ENCODE measurements at places on chromosomes 16 and 17.

- no peak for DNase-seq
Measured at GRCh38 chr16:65658349-65658748, 536.5 kb upstream of the CDH11 start.

GRCh38 chr17:39566094-39566850 lies 41.4 kb downstream of the NEUROD2 start:
- DNase-seq = no peak

DNA sequence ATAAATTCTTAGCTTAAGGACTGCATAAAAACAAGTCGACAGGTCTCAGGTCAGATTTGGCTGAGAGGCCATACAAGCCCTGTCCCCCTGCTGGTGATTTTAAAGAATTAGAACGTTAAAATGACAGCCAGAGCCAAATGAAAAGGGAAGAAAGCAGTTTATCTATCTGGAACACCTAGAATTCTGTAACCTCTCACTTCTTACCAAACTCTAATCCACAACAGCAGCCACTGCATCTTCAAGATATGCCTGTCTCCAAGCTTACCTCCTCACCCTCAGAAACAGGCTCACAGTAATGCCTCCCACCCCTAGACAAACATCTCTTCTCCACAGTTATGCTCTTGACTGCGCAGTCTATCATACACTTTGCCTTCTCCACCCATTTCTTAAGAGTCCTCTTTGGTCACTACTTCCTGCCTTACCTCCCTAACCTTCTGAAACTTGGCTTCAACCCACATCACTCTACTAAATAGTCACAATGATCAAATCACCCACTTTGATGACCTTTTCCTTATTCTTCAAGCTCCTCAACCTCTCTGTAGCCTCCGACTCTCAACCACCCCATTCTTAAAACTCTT lies 14.2 kb downstream of the ANKFY1 start:
- no peak for DNase-seq

DNA sequence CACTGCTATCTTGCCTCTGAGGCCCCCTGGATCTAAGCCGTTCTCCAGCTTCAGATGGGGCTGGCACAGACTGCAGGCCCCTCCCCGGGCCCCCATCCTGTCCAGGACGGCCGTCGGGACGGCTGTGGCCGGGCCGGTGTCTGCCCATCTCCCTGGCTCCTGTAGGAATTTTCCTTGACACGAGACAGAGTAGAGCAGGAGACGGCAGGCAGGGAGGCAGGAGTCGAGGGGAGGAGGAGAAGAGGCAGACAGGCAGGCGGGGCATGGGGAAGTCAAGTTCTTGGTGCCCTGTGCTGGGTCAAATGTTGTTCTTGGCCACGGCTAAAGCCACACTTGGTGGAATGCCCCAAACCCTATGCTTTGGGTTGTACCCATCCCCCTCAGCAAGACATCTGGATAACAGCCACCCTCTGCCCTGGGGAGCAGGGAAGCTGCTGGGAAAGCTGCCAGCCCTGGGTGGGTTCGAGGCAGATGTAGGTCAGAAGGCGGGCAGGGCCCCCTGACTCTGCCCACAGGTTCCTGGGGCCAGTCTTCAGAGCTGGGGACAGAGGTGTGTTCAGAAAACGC lies 4.0 kb downstream of the C1QTNF1 start:
- no peak for DNase-seq

DNA sequence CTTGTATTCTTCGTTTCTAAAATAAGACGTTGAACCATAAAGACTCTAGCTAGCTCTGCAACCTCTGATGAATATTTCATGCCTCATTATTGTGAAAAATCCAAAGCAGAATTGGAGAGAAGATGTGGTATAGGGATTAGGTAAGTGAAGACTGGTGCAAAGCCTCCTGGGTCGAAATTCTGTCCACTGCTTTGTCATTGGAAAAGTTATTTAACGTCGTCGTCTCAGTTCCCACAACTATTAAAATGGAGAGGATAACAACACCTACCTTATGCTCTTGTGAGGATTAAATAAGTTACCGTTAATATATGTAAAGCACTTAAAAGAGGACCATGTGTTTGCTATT lies 1.4 kb upstream of the PRPSAP2 start:
- no peak for DNase-seq

DNA sequence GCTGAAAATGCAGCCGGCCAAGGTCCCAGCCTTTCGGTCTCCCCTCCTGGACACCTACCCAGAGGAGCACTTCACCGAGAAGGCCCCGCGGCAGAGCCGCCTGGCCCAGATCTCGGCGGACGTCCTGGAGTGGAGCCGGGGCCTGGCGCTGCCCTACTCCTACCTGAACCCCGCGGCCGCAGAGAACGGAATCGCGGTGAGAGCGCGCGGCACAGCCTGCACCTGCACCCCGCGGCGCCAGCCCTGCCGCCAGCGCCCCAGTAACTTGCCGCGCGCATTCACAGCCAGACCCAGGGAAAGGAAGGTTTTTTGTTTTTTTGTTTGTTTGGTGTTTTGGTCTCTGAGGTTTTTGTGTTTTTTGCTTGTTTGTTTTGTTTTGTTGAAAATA lies 15.2 kb downstream of the ALOX12B start:
- no peak for DNase-seq

DNA sequence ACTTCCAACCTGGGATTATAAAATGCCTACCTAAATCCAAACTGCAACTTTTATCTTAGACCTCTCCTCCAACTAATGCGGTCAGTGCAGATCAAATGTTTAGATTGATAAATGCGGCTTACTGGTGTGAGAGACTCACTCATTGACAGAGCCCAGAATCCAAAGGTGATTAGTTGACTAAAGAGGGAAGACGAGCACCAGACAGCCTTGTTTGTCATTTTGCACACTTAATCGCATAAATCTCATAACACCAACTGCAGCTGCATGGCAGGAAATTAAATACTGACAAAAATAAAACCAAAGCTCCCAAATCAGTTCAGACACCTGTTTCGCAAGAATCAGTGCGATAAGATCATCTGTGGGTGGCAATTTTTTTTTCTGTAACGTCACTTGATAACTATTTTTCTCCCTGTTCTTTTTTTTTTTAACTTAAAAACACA lies 35.9 kb downstream of the NACA2 start:
- DNase-seq = no peak

GRCh38 chr17:19347323-19348080 lies 15.0 kb downstream of the B9D1 start:
- no peak for DNase-seq

DNA sequence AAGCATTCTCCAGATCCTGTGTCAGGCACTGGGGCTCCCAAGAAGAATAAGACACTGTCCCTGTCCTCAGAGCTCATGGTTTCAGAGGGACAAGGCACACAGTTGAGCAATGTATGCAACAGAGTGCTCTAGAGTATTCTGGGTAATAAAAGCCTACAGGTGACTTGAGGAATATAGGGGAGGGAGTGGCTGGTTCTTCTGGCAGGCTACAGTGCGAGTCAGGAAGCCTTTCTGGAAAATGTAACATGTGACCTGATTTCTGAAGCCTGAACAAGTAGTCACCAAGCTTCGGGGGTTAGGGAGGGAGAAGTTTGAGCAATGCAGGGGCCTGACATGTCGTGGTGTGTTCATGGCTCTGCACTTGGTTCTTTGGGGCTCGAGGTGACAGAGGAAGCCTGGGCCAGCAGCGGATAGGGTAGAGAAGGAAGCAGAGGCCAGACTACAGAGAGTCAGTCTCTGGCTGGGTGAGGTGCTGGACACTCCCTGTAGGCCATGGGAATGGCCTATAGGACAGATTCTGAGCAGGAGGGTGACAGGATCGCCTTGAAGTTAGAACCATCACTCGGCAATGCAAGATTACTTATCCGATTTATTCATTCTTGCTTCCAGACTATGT lies 16.0 kb upstream of the LRRC75A start:
- DNase-seq = no peak

- DNase-seq = no peak
Measured at GRCh38 chr16:46783800-46784199, 35.7 kb upstream of the MYLK3 start.

DNA sequence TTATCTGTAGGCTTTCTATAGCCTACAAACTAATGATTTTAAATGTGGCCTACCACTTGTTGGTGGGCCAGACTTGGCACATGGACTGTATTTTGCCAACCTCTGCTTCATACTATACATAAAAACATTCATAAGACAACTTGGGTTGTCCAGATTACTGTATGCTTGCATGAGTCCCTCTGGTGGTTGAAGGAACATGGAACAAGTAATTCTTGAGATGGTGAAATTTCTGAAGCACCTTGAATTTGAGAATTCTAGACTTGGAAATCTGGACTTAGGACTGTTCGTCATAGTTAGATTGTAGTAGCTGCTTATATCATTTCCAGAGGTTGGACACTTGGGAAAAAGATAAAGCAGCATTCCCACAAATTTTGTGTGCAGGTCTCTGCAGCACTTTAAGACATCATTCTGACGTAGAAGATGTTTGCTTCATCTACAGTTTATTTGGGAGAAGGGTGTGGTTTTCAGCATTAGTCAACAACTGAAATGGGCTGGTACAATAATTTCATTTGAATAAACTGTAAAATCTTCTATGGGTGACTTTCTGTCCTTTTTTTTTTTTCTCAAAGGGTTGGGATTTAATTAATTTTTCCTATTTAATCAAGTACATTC lies 31.2 kb downstream of the NFATC3 start:
- no peak for DNase-seq

DNA sequence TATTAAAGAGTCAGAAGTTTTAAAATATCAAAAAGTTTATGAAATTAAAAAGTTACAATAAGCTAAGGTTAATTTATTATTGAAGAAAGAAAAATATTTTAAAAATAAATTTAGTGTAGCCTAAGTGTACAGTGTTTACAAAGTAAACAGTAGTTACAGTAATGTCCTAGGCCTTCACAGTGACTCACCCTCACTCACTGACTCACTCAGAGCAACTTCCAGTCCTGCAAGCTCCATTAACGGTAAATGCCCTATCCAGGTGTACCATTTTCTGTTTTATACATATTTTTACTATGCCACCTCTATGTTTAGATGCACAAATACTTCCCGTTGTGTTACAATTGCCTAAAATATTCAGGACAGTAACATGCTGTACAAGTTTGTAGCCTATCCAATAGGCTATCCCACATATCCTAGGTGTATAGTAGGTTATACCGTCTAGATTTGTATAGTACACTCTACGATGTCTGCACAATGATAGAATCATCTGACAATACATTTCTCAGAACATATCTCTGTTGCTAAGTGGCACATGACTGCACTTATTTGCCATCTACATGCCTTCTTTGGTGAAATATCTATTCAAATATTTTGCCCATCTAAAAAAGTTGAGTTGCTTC lies 67.2 kb upstream of the WSB1 start:
- no peak for DNase-seq

DNA sequence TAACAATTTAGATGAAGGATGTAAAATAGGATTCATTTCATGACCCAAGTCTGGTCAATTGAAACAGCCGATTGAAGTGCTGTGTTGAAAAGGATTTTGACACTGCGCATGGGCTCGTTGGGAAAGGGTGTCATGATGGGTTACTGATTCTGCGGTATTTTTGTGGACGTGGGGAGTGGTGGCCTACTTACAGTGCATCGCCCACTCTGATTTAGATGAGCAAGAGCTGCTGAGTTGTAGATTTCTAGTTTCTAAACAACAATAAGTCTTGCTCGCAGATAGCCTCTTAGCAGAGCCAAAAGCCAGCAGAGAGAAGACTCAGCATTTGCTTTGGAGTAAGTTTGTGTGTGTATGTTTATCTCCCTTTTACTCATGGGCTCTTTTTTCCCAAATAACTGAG lies 731.0 kb downstream of the MAF start:
- DNase-seq = no peak

DNA sequence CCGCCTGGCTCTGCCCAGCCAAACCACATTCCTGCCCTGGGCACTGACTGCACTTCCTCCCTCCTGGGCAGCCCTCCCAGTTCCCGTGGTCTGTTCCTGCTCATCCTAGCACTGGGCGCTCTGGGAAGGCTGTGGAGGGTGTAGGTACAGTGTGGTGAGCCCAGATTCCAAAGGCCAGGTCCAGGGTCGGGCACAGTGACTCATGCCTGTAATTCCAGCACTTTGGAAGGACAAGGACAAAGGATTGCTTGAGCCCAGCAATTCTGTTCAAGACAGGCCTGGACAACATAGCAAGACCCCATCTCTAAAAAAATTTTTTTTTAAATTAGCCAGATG lies 30.6 kb downstream of the C16orf74 start:
- DNase-seq = no peak

DNA sequence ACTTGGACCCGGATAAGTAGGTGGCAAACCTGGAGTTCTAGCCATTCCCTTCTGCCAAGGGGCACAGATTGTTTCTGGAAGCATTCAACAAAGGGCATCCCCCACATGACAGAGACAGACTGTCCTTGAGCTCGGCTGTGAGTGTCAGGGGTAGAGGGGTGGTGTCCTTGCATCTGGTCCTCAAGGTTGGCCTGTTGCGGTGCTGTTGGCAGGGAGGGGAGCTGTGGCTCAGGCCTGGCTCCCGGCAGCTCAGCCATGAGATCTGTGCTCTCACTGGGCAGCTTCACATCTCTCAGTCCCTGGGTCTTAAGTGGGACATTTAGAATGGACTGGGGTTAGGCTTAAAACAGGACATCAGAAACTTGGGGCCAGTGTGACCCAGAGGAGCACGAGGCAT lies 20.4 kb downstream of the CCDC182 start:
- DNase-seq = no peak

DNA sequence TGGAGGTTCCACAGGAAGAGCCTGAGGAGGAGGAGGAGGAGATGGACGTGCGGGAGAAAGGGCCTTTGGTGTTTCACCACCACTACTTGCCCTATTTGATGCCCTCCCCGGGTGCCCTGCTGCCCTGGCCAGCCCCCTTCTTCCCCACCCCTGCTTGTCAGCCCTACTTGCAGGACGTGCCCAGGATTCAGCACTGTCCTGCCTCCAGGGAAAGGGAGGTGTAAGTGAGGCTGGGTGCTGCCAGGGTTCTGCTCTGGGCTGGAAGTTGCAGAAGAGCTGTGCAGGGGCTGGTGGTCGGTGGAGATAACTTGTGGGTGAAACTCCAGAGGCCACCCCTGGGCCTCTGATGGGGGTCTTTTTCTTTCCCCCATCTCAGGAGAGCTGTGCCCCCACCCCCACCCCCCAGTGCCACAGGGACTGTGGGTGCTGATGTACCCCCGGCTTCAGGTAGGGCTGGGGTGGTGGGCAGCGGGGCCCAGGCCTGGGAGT lies 3.0 kb downstream of the PRR29 start:
- no peak for DNase-seq

- DNase-seq = no peak
Measured at GRCh38 chr17:17943281-17943984, 28.8 kb downstream of the TOM1L2 start.
